ENCODE measurements at places on chromosomes 7 and 10.

DNA sequence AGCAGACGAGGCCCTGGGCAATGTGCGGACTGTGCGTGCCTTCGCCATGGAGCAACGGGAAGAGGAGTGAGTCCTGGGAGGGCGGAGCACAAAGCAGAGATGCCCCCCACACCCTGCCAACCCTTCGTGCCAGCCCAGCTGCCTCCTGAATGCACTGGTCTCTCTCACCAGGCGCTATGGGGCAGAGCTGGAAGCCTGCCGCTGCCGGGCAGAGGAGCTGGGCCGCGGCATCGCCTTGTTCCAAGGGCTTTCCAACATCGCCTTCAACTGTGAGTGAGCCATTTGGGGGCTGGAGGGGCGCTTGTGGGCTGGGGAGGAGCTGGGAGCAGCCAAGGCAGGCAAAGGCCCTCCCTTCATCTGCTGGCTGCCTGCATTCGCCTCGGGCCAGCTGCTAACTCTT is 7.7 kb downstream of the ABCB8 start:
- no peak for DNase-seq

DNA sequence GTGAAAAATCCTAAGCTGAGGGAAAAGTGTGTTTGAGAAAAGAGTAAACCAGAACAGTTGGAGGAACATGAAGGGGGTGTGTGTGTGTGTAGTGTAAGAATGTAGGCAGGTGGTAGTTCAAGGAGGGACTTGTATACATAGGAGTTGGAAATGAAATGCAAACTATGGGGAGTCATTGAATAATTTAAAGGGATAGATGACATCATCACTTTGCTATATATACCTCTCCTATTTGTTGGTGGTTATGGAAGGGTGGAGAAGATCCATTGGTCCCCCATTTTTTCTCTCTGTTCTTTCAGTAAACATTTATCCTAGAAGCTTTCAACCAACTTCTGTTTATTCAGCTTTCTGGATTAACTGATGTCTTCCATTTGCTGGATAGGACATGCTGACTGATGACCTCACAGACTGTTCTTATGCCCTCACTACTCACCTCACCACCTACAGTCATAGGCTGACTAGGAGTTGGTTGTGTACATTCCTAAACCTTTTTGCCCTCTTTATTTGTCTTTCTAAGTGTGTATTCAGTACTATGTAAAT is 20.8 kb downstream of the PPP1R9A start:
- DNase-seq: no peak

DNA sequence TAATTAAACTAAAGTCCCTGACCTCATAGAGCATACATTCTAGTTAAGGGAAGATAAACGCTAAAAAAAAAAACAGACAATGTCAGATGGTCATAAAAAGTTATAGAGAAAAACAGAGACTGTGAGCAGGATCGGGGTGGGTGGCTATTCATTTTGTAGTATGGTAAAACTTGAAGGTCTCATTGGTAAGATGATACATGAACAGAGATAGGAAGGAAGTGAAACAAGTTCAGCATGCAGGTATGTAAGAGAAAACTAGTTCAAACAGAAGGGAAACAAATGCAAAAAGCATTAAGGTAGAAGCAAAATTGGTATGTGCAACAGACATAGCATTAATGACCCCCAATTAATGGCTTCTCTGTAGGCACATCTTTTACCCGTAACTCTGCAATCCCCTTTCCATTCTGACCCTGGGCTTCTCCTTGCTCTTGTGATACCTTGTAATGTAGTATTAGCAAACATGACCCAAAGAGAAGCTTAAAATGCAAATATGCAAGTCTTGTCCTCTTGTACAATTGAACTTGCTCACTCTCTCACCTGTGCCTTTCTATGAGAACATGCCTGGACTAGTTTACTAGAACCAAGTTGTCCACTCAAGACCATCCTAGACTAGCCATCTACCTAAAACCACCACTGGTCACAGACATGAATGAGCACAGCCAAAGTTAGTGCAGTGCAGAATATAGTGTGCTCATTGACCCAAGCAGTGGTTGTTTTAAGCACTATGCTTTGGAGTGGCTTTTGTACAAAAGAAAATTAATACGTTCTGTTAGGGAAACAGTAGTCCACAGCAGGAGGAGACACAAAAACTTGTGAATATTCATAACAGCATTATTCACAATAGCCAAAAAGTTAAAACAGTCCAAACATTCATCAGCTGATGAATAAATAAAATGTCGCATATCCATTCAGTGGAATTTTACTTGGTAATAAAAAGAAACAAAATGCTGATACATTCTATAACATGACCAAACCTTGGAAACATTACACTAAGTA is 57.0 kb downstream of the BRAF start:
- DNase-seq: no peak

- DNase-seq: no peak
Measured at GRCh38 chr7:33888166-33888565, 17.2 kb upstream of the BMPER start.
